ENCODE measurements at places on chromosomes 11 and 22. TPM values are rescaled to one million over a fixed set of nuclear protein-coding genes. Genes with fewer than 3 reads are reported as not detected.

Gene CCDC73
- not detected for total RNA-seq

Gene CATSPERZ
- not detected for total RNA-seq

Gene NEU3
- 10.9 TPM for total RNA-seq

GRCh38 chr22:30880847-30881246 lies 87.7 kb downstream of the MORC2 start:
- no peak for DNase-seq

- no peak for DNase-seq
Observed at GRCh38 chr11:95253141-95253540, 22.1 kb upstream of the SESN3 start.

- DNase-seq = peak; percentile 1
Observed at GRCh38 chr22:48098921-48099245, 1336.4 kb downstream of the TBC1D22A start.

- no peak for DNase-seq
Observed at GRCh38 chr22:44025171-44026065, 1.3 kb downstream of the PARVB start.

DNA sequence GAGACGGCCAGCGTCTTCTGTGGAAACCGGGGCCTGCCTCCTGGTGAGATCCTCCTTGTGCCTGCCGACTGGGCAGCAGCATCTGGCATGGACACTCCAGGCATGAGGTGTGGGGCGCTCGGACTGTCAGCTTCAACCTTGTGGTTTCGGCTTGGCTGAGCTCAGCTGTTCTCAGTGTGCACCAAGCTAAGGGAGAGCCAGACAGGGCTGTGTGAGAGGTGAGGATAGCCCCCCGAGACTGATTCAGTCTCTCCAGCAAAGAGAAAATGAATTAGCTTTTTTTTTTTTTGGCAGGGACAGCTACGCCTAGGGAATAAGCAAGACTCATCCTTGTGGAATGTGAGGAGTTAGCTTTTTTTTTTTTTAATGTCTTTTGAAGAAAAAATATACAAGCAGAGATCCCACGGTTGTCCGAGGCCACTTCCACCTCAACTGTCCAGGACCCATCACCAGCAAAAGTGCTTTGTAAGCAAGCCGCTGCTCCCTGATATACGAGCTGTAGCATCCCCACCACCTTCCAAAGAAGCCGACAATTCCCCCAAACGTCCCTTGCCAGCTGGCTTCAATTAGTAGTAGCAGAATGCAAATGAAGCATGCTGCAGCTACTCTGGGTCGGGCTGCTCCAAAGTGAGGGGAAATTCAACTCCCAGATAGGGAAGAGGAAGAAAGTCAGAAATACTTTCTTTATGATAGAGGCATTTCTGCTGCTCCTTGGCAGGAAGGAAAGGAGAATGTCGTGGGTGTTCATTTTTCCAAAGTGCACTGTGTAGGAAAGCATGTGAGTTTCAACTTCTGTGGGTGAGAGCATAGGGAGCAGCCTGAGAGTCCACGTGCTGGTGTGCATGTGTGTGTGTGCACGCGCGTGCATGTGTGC lies 9.7 kb upstream of the THY1 start:
- peak; percentile 42 for DNase-seq

GRCh38 chr11:2943711-2944118 lies 14.5 kb upstream of the PHLDA2 start:
- DNase-seq = no peak

GRCh38 chr11:64003807-64004589 lies 17.8 kb downstream of the OTUB1 start:
- no peak for DNase-seq

DNA sequence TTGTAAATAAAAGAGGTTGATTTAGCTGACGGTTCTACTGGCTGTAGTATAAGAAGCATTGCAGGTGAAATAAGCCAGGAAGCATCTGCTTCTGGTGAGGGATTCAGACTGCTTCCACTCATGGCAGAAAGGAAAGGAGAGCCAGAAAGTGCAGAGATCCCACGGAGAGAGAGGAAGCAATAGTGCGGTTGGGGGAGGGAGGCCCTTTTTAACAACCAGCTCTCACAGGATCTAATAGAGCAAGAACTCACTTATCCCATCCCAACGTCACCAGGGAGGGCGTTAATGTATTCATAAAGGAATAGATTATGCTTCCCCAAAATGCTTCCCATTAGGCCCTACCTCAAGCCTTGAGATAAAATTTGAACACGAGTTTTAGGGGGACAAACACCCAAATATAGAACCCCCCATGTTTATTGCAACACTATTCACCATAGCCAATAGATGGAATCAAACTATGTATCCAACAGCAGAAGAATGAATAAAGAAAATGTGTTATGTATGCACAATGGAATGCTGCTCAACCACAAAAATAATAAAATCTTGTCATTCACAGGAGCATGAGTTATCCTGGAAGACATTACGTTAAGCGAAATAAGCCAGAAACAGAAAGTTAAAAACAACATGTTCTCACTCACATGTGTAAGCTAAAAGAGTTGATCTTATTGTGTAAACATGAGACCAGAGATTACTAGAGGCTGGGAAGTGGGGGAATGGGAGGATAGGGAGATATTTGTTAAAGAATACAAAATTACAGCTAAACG lies 908.3 kb upstream of the ANO3 start:
- DNase-seq = peak; percentile 13

DNA sequence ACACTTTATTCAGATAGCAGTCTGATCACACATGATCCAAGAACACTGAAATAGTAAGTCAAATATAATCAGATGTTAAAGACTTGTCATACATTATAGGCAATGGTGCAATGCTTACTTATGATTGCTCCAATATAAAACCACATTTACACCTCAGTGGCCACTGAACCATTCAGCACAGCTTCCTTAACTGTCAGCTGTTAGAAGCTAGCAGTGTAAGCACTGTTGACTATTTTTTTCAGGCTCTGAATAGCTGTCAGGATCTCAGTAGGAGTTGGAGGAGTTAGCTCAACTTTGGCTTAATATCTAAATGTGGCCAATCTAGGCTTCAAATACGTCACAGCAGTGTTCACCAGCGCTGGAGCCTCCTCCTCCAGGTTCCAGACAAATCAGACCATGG lies 36.6 kb downstream of the METTL15 start:
- no peak for DNase-seq

DNA sequence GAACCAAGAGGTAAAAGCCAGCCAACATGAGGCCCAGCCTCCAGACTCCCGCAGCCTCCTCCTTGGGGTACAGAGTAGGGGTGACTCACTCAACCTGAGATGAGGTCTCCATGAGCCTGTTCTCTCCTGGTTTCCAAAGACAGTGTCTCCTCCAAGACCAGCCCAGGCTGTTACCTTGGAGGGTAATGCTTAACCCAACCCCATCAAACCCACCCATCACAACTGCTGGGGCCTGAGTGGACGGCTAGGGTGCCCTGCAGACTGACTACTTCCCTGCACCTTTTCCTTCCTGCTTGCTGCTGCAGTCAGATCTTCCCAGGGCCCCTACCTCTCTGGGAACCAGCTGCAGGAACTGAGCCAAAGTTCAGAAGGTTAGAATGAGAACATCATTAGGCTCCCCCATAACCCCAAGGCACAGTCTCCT lies 5.1 kb upstream of the NOL12 start:
- no peak for DNase-seq

GRCh38 chr11:30143098-30143705 lies 87.6 kb upstream of the FSHB start:
- no peak for DNase-seq

DNA sequence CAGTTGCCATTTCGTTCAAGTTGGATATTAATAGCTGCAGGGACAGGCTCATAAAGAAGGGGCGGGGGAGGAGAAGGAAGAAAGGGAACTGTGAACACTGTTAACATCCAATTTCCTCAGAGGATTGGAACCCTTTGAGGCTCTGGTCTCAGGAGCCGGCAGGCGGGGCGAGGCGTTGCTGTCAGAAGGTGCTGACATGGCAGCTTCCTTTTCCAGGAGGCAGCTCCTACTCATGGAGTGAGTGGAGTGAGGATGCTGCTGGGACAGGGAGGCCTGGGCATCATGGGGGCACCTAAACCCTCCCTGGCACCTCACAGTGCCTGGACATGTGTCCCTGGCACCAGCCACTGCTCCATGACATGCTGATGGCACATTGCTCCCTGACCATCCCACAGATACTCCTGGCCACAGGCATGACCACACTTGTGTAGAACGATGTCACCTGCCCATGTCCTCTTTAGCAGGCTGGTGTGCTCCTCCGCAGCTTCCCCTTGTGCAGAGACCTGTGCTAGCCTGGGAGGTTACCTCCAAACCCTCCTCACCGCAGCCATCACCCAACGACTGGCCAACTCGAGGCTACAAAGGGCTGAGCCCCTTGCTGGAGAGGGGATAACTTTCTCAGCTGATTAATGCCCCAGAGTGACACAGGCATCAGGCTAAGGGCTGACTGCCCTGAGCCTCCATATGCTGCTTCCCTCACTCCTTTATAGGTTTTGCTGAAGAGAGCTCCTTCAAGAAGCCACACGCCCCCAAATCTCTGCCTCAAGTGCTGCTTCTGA lies 79.6 kb upstream of the NECTIN1 start:
- no peak for DNase-seq

DNA sequence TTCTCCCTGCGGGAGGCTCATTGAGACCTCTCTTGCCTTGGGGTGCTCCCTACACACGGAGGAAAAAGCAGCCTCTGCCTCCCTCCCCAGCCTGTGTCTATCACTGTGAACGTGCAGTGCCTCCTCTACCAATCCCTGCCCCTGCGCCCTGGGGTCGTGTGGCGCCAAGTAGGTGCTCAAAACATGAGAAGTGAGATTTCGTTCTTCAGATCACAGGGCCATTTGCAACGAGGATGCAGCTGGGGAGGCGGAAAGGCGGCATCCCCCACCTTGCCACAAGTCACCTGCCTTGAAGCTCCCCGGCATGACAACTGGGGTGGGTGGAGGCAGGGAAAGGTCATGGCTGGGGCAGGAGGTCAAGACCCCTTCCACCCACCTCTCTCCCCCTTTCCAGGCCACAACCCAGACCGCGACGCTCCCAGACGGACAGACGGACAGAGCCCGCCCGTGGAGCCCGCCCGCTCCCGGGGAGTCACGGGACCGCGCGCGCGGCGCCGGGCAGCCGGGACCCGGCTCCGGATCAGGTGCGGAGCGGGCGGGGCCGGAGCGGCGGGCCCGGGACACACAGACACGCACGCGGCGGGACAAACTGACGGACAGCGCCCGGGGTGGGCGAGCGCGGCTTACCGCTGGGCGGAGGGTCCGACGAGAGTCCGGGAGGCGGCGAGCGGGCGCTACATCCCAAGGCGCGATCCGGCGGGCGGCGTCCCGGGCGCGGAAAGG lies 485 bp downstream of the KCNJ4 start:
- DNase-seq = no peak
